ENCODE measurements at places on chromosomes 16 and 17.

GRCh38 chr17:28480799-28481571 lies 7.5 kb downstream of the SLC13A2 start:
- no peak for DNase-seq

DNA sequence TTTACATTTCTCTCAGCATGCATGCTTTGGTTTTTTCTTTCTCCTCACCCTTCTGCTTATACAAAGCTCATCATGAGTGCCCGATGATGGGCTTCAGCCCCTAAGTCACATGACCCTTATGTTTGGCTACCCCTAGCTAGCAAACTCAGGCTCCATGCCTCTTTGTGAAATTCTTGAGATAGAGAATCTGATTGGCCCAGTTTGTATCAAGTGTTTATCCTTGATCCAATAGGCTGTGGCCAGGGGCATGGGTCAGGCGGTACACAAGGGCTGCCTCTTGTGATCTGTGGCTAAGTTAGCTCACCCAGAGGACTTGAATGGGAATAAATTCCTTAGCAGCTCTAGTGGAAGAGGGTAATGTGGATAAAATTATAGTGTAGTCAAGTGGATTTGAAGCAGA lies 11.5 kb upstream of the TOX3 start:
- no peak for DNase-seq

GRCh38 chr17:65542610-65543009 lies 18.8 kb downstream of the AXIN2 start:
- no peak for DNase-seq

DNA sequence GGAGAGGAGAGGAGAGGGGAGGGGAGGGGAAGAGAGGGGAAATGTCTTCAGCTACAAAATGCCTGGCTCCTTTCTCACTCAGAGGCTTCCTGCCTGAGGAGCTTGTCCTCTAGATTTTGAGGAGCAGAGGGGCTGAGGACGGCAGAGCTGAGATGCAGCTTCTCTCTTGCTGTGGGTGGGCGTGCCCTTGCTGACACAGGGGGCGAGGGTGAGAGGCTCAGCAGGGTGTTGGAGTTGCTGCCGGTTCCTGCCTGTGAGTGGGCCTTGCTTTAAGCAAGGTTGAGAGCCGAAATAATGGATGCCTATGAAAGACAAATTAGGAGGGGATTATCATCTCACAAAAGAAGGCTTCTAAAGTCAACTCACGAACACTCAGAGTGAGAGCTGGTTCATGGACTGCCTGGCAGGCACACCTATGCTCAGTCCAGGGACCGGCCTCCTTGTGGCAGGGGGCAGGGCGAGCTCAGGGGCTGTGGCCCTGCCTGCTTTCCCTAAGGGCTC lies 215.6 kb downstream of the MSI2 start:
- no peak for DNase-seq

- peak; percentile 57 for DNase-seq
Observed at GRCh38 chr16:57537194-57537505, 779 bp upstream of the CCDC102A start.

DNA sequence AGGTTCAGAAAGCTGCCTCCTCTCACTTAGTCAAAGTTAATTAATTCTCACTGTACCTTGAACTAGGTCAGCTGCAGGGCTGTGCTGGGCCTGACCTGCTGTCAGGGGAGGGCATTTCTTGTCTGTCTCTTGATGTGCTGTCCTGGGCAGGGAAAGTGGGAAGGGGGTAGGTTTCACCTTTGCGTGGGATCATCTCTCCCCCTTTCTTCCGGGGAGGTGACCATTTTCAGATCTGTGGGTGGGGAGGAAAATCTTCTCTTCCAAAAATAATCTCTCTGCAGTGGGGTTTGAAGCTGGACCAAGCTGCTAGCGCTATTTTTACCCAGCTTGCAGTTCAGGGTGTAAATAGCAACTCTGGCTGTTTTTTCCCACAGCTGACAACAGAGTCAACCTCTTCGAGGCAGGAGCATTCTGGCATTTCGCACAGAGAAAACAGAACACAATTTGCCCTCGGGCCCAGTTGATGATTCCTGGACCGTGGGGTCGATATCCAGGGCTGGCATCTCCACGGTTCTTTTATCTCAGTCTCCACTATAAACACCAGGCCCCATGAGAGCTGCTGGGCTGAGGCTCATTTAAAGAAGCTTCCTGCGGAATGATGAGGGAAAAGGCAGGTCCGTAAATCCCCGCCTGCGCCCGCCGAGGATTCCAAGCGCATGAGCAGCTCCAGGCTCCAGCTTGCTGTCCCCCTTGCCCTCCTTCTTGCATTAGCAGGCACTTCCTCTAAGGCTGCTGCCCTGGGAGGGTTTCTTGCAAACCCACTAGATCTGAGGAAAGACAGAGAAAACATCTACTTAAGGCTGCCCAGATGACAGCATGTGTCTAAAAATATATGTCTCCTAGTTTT lies 93.9 kb downstream of the YPEL2 start:
- DNase-seq, result no peak

- DNase-seq, result no peak
Observed at GRCh38 chr17:34644941-34645550, 65.7 kb downstream of the TMEM132E start.

DNA sequence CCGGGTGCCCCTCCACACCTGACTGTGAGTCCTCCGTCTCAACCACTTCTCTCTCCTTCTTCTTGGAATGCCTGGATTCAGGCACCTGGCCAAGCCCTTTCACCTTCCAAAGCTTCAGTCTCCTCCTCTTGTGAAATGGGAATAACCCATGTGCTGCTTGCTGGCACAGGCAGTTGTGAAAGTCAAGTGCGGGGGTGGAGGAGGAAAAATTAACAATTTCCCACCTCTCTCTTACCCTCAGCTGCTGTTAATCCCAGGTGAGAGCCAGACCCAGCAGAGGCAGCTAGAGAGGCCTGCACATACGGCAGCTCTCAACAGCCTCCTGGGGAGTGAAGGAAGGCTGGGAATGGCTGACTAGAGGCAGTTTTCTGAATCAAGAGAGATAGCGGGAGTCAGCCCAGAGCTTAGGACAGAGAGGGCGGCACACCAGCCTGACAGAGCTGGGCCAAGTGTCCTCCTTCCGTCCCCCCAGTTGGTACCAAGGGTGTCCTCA lies 77.9 kb upstream of the LGALS9 start:
- no peak for DNase-seq

DNA sequence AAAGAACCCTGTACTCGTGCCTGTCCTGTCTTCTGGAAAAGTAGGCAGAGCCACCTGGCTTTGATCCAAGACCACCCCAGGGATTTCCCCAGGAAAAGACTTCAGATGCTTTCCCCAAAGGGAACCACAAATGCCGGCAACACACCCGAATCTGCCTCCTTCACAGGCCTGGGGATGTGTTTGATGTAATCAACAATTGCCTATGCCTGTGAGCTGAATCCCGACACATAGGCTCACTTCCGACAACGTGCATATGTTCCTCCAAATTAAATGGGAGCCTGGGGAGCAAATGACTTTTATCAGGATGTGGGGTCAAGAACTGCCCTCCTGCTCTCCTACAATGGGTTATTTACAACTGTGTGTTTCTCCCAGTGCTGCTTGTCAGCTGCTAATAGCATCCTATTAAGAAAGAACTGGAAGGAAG lies 535.2 kb upstream of the CDH11 start:
- DNase-seq, result no peak

DNA sequence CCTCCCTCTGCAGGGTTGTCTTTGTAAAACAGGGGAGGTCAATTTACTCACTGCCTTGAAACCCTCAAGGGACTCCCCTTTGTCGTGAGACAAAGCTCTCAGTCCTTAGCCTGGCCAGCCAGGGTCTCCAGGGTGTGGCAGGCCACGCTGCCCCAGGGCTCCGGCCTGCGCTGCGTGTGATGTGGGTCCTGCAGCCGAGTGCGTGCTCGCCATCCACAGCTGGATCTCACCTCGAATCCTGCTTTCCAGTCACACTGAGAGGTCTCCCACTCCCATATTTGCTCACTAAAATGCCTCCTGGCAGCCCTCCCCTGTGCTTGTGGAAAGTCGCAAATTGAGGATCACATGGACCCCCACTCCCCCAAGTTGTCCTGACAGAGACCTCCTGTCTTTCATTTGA lies 10.0 kb upstream of the CLEC18C start:
- DNase-seq, result no peak

DNA sequence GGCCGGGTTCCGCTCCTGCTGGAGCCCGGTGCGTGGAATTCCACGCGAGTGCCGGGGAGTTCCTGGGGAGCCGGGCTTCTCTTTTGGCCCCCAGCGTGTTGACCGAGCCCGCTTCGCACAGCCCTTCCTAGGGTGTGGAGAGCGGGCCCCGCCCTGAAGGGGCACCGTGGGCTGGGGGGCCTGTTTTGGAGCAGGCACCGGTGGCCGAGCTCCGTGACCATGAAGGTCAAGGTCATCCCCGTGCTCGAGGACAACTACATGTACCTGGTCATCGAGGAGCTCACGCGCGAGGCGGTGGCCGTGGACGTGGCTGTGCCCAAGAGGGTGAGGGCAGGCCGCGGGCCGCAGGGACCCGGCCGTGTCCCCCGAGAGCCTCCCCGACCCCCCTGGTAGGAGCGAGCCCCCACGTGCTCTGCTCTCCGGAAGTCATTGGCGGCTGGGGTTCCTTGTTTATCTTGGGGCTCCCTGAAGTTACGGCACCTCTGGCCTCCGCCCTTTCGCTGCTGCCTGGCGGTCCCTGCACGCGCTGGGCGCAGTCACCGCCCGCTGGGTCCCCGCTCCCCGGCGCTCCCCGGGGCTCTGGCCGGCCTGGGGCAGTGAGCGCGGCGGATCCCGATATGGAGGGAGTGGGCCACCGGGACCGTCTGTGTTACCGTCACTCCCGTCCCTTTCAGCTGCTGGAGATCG lies 528 bp downstream of the HAGHL start:
- no peak for DNase-seq

GRCh38 chr17:32192379-32192778 lies 50.1 kb downstream of the RHOT1 start:
- DNase-seq, result no peak

- no peak for DNase-seq
Observed at GRCh38 chr17:57810721-57811637, 38.9 kb downstream of the MRPS23 start.

DNA sequence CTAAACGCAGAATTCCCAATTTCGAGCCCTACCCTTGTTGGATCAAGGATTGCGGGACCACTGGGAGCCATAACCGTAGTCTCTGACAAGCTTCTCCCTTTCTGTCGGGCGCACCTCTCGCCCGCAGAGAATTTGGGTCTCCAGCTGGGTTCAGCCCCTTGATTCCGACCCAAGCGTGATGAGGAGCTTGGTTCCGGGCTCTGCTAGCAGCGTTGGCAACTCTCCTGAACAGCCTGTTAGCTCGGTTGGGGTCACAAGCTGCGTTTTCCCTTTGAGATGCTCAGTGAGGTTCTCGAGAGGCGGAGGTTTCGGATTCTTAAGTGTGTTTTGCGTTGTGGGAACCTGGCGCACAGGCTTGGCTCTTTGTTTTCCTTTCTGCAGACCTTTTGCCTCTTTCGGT lies 655 bp downstream of the ATXN1L start:
- no peak for DNase-seq

GRCh38 chr17:2262135-2262587 lies 41.4 kb downstream of the SMG6 start:
- no peak for DNase-seq

- no peak for DNase-seq
Observed at GRCh38 chr16:75916451-75916850, 190.2 kb upstream of the CPHXL start.

DNA sequence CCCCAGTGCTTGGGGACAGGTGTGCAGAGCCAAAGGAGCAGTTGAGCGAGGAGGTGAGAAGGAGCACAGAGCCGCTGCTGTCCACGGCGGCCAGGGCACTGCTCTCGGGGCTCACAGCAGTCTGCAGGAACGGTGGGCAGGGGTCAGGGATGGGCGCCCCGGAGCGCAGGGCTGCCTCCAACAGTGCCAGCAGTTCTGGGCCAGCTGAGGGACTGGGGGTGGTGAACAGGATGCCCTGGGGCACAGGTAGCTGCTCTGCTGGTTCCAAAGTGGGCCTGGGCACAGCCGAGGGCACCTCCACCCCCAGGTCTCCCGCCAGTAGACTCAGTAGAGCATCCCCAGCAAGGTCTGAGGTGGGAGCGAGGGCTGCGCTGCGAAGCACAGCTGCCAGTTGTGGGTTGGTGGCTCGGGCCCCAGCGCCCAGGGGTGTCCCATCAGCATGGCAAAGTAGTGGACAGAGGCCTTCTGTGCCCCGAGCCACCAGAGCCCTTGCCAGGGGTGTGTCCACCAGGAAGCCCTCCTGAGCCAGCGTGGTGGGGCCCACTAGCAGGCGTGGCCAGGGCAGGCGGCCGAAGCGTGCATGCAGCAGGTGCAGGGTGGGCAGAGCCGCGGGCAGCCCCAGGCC lies 1.9 kb downstream of the GGT6 start:
- DNase-seq, result no peak

GRCh38 chr16:57239107-57239506 lies 6.0 kb upstream of the ARL2BP start:
- DNase-seq, result no peak

GRCh38 chr17:79986411-79987186 lies 49.1 kb downstream of the TBC1D16 start:
- no peak for DNase-seq

DNA sequence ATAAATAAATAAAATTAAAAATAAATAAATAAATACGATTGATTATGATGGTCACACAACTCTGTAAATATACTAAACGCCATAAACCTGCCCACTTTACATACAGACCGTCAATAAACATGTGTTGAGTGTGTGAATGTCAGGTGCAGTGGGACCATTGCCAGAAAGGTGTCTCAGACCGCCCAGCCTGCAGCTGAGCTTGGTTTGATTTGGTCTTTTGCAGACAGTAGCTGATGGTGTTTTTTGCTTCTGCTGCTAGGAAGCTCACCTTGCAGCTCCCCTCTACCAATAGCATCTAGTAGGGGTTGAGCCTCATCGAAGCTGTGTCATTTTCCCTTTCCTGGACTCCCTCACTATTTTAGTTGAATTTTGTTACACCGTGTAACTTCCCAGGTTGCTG lies 23.5 kb downstream of the UBALD1 start:
- no peak for DNase-seq

- no peak for DNase-seq
Observed at GRCh38 chr17:78426293-78426879, 47.9 kb downstream of the PGS1 start.

- DNase-seq, result no peak
Observed at GRCh38 chr16:31409433-31409832, 16.3 kb downstream of the ITGAD start.

DNA sequence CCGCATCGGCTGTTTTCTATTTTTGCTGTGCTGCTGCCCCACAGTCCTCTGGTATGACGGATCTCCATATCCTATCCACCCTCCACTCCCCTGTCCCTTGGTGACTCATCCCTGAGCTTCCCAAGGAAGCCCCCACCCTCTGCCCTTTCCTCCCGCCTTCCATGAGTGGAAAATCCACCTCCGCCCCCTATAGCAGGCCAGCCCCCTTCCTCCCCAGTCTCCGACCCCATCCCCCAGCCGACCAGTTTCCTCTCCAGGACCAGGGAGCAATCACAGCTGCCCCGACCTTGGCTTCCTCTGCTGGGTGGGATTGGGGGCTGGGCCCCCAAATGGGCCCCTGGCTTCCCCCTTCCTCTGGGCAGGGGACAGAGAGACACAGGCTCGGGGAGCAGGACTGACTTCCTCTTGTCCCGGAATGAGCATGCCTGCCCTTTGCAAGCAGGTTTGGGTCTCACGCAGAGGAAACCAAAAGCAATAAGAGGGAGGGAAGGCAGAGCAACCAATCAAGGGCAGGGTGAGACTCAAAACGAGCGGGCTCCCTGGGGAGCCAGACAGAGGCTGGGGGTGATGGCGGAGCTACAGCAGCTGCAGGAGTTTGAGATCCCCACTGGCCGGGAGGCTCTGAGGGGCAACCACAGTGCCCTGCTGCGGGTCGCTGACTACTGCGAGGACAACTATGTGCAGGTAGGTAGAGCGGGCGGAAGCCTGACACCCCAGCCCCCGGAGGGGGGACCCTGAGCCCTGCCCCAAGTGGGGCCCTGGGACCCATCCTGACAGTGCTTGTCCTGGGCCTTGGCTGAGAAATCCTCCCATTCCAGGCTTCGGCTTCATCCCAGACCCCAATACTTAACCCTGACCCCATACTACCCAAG lies at the start of the genes ABI3 and GNGT2:
Gene ABI3 (plus strand): TSS at position 550 of the 872 bp plus-strand sequence. CDS start 18 bp downstream, at position 568.
Gene GNGT2 (minus strand): TSS at position 417 of the 872 bp plus-strand sequence. CDS start 3,152 bp downstream, outside the sequence.
- DNase-seq, result no peak

All from effector memory CD4-positive, alpha-beta T cell (primary cell).